Stimulated activated CD4-positive, alpha-beta T cell treated with anti-CD3 and anti-CD28 coated beads, Interleukin-2, amount 100 ng/mL, for 48 hours (primary cell): ENCODE measurements at places on chromosomes 1 and 21.

GRCh38 chr1:119713749-119714456, 2.2 kb downstream of the PHGDH start:
- no peak for DNase-seq

GRCh38 chr1:76951153-76951552, 83.9 kb downstream of the ST6GALNAC5 start:
- DNase-seq, result no peak

DNA sequence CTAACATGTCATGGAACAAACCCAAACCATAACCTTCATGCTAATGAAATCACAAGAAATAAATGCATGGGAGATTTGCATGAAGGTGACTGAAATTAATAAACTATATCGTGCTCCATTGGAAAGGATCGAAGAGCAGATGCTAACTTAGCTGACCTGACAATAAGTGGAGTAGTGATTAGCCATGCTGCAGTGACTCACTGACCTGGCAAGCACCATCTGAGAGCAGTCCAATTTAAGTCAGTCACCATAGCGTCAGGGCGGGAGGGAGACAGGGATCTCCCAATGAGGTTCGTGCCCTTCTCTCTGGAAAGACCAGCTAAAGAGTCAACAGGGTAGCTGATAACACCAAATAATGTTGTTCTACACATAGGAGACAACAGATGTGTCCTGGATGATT, 21.5 kb downstream of the OLIG2 start:
- DNase-seq, result no peak

GRCh38 chr1:55640708-55641473, 425.7 kb upstream of the USP24 start:
- DNase-seq, result no peak

DNA sequence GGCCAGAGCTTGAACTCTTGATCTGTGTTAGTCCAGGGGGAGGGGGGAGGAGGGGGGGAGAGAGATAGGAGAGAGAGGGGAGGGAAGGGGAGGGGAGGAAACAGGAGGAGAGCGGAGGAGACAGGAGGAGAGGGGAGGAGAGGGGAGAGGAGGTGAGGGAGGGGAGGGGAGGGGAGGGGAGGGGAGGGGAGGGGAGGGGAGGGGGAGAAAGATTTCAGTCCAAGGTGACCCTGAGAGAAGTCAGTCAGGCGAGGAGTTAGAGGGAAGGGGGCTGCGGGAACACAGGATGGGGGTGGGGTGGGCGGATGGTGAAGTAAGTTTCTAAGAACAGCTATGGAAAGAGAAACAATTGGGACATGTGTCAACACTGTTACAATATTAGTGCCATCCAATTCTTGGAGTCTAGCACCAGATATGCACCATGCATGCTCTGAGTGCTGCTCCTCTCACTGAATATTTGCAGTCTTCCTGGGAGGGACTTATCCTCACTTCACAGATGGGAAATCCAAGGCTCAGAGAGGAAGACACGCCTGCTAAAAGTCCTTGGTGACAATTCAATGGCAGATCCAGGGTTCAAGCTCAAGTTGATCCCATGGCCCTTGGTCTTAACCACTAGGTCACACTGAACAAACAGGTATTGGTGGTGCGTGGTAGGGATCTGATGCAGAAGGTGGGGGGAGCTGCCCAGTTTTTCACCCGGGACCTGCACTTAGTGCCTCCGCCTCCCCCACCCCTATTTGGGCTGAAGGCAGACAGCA, 42.5 kb upstream of the ECE1 start:
- DNase-seq, result no peak

DNA sequence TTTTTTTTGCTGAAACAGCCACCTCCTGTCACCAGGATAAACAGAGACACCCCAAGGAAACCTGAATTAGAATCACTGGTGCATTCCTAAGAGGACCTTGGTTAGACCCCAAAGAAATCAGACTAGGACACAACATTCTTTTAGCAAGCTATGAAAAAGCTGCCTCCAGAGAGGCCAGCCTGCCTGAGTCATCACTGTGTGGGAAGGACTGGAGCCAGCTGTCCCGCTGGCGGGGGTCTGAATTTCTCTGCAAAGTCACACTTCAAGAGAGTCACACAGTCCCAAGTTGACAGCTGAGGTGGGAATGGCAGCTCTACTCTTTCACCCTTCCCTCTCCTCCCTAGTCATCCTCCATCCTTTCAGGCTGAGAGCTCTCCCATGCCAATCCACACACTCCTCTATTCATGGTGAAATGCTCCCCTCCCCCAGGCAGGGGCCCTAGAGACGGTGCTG, 405.0 kb upstream of the POU3F1 start:
- DNase-seq, result no peak

DNA sequence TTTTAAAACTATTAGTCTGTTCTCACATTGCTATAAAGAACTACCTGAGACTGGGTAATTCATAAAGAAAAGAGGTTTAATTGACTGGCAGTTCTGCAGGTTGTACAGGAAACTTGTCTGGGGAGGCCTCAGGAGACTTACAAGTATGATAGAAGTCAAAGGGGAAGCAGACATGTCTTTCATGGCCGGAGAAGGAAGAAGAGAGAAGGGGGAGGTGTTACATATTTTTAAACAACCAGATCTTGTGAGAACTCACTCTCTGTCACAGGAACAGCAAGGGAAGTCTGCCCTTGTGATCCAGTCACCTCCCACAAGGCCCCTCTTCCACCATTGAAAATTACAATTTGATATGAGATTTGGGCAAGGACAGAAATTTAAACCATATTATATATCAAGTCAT, 55.9 kb downstream of the CLIC4 start:
- no peak for DNase-seq

DNA sequence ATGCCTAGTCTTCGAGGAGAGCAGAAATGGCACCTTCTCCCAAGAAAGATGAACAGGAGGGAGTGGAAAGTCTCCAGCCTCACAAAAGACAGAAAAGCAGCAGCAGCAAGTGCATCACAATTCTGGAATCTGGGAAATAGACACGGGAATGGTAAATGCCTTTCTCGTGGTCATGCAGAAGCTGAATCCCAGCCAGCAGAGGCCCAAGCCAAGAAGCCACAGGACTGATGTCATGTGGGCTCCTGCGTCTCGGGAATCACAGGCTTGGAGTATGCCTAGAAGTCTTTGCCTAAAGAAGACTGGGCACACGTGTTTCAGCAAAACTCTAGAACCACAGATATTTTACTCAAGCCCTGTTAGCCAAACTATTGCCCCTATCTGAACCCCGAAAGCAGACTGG, 260.3 kb upstream of the PLD5 start:
- no peak for DNase-seq

GRCh38 chr1:245694753-245695195, 540.0 kb downstream of the KIF26B start:
- no peak for DNase-seq

DNA sequence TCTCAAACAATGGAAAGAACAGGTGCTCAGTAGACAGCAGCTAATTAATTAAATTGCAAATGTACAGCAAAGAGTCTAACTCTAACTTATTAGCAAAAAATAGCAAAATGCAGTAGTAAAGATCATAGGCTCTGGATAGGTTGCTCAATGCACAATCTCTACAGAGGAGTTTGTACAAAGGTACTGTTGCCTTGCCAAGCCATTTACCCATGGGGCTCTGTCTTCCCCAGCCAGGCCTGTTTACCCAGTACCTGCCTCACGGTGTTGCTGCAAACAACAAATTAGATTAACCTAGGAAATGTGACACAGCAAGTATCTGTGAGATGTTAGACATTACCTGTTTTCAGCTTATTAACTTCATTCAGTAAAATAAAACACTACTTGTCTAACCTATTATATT, 222.0 kb downstream of the DENND1B start:
- DNase-seq, result no peak
